ENCODE measurements at places on chromosomes 4 and X.

DNA sequence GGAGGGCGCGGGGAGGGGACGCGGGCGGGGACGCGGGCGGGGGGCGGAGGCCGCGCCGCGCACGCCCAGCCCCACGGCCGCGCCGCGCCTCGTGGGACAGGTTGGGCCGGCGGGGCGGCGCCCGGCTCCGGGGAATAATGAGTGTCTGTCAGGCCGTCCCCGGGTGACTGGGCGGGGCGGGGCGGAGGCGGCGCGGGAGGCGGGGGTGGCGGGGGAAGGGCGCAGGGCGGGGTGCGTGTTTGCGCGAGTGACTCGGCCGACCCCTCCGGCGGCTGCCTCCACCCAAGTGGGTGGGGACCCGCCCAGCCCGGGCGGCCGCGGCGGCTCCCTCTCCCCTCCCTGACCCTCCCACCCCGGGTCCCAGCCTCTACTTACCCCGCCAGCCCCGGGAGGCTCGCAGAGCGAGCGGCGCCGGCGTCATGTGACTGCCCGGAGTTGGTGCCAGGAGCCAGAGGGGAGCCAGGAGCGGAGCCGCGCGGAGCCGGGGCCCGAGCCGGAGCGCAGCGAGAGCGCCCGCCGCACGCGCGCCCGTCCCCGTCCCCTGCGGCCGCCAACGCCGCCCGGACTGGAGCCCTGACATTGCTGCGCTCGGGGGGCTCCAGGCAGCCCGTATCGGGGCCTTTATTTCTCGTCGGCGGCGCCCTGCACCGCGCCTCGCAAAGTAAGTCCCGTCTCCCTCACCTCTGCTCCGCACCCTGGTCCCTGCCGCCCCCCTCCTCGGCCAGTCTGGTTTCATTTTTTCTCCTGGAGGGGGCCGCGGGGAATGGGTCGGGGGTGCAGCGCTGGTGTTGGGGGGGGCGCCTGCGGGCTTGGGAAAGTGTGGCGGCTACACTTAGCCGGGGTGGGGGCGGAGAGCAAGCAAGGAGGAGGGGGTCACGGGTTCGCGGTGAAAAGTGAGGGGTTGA, at the start of gene KLF3:
KLF3 (plus strand) TSS at position 399 of the 905 bp plus-strand sequence. CDS start 16,427 bp downstream, outside the sequence.
- DNase-seq: peak; percentile 64

DNA sequence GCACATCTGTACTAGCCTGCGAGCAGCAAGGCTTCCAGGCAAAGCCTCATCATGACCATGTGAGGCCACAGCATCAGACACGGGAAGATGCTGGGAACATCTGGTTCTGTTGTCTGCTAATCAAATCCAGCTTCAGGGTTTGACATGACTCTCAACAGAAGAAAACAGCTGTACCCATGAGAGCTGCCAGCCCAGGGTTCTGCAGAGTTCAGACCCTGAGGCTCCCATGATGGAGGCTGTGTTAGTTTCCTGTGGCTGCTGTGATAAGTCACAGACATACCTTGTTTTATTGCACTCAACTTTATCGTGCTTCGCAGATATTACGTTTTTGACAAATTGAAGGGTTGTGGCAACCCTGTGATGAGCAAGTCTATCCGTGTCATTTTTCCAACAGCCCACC, 37.5 kb downstream of the JAKMIP1 start:
- DNase-seq: no peak

DNA sequence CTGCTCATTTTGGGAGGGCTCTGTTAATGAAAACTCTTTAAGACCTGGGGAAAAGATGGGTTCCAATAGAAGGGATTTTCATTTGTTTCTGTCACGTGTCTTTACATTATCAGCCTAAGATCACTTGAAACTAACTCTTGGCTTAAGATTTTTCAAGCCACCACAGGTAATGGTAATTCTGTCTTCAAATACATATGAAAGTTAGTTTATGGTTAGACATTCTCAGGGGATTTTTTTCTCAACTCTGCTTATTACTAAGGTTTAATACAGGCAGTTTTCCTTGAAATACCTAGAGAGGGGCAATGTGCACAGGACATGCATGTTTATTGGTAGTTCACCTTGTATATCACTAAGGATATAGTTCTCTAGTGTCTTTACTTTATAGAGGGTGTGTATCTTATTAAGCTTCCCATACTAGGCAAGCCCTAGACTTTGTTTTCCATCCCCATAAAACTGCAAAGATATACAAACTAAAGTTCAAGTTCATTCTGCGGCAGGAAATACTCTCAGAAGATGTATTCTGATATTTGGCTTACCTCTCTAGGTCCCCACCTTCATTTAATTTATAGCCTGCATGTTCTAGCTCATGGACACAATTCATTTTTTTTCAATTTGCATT, 38.2 kb upstream of the MYOZ2 start:
- DNase-seq: no peak

GRCh38 chrX:25343060-25343459, 327.3 kb upstream of the ARX start:
- no peak for DNase-seq

- no peak for DNase-seq
These were observed 209.1 kb upstream of the JADE1 start for GRCh38 chr4:128600410-128600809.

DNA sequence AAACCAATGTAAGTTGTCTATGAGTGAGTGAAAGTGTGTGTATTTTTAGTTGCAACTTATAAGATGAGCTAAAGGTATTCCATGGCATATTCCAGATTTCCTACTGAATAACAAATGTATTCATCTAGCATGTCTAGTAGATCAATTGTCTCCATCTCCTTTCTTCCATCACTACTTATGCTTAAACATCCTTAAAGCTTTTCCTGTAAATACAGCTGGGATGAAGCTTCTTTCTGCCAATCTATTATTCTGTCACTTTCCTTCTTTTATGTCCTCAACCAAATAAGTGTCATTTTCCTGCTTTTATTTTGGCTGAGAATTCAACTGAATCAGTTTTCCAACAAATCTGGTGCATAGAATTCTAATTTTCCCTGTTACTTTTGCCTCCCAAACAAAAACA, 136.3 kb downstream of the COL25A1 start:
- no peak for DNase-seq

Data from NCI-H446 treated with DMSO at 0.1 percent for 48 hours (cell line).